ENCODE measurements at places on chromosomes 3 and 15.

- DNase-seq: no peak
Measured at GRCh38 chr3:117651246-117651645, 941.7 kb downstream of the TUSC7 start.

DNA sequence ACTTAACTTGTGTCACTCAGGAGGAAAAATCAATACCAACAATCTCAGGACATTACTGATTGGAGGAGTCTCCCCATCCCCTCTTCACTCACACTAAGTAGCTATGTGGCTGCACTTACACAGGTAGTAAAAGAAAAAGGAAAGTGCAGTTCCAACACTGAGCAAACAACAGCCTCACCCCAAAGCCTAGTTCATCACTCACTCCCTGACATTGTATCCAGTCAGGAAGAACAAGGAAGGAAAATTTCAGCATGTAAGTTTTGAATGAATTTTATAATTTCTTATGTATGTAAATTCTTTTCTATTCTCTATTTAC is 273.4 kb downstream of the IGSF11 start:
- DNase-seq: no peak

- no peak for DNase-seq
Measured at GRCh38 chr15:94400526-94401298, 169.4 kb downstream of the MCTP2 start.

DNA sequence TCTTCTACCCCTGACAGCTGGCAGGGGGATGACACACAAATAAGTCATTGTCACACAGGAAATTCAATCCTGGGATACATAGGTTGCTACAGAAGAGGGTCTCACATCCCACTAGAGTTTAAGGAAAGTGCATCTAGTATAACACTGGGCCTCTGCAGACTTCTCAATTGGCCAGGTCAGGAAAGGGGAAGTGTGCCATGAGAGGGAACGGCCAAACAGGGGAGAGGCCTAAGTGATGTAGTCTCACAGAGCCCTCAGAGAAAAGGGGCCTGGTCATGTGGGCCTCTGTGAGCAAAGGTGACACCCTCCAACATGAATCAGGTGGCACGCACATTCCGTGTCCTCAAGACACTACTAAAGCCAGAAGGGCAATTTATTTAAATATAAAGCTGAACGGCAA is 11.2 kb downstream of the ZXDC start:
- no peak for DNase-seq

DNA sequence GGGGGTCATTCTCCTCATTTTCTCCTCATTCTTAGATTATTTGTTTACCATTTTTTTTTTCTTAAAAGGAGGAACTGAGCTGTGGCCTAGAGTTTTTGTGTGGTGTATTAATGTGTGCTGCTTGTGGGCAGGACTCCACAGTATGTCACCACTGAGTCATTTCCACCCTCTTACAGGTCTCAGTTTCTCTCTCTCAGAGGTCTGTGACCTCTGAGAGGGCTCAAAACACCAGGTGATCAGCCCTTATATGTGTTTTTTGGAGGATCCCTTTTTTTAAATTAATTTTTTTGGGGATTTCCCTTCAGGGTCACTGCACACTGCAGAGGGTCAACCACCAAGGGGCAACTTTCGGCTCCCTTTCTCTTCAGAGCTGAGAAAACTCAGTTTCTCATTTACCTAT is 166.4 kb downstream of the SUCNR1 start:
- DNase-seq: no peak

GRCh38 chr3:119731560-119732343 is 28.9 kb downstream of the CFAP91 start:
- no peak for DNase-seq

DNA sequence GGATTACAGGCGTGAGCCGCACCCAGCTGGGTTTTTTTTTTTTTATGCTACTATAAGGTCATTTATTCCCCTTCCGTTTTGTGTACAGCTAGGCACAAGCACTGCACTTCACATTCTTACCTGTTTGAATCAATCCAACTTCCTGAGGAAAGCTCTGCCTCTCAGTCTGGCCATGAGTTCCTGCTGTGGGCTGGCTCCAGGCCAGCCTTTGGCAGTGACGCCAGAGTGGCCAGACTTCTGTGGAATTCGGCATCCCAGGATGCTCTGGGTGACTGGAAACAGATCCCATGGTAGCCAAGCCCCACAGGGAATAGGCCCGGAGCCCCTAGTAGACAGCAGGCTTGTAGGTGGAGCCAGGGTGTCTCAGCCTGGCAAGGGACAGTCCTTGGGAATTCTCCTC is 21.5 kb upstream of the TIMP4 start:
- DNase-seq: no peak

GRCh38 chr3:69542089-69542804 is 156.4 kb upstream of the FRMD4B start:
- no peak for DNase-seq

- no peak for DNase-seq
Measured at GRCh38 chr3:85592256-85592655, 633.5 kb downstream of the CADM2 start.

- DNase-seq: no peak
Measured at GRCh38 chr3:107600780-107601179, 78.0 kb downstream of the BBX start.

- no peak for DNase-seq
Measured at GRCh38 chr3:192340031-192340430, 387.3 kb downstream of the FGF12 start.

GRCh38 chr3:79016587-79017376 is 751.0 kb downstream of the ROBO1 start:
- no peak for DNase-seq

DNA sequence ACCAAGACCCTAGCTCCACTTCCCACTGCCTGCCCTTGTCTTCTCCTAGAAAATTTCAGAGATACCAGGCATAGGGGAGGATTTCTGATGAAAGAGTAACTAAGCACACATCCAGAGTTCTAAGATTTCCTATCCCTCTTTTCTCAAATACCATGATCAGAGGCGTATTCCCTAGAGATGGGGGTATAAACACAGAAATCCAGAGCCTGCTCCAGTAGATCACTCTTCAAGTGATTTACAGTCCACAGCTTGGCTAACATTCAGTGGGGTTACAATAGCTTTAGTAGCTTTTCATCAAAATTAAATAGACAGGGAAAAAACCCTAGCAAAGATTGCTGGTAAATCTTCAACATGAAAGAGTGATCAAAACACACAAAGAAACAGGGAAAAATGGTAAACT is 800.7 kb upstream of the GRM7 start:
- no peak for DNase-seq

DNA sequence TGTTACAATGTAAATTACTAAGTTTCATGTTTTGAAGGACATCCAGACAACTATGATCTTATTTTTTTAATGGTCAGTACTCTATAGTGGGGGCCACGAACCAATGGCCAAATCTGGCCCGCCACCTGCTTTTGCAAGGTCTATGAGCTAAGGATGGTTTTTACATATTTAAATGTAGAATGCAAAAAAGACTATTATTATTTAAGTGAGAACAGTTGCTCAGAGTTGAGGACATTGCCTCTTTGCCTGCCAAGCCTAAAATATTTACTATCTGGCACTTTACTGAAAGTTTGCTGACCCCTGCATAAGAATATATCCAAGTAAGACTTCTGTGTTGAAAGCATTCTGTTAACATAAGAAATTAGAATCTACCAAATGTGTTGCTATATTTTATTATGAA is 163.7 kb upstream of the MDFIC2 start:
- no peak for DNase-seq

- DNase-seq: no peak
Measured at GRCh38 chr15:30958219-30958618, 33.2 kb downstream of the MTMR10 start.

DNA sequence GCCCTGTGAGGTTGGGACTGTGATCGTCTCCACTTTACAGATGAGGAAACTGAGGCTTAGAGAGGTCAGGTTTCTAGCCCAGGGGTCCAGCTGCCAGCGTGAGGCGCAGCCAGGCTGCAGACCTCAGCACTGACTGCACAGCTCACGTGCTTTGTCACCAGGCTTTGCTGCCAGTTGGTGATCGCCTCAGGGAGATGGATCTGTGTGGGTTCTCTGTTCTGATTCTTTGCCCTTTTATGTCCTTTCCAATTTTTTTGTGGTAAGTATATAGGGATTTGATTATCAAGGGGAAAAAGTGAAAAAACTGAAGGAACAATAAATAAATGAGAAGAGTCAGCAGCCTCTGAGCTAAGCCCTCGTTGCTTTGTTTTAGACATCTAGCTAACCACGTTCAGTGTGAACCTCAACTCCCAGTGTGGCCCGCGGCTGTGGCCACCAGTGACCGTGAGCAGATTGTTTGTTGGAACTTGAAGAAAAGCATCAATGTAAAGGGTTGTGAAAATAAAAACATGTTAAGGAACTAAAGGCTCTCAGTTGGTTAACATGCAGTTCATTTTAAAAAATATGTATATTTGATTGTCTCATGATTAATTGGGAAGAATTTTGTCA is 117.6 kb downstream of the PDE8A start:
- DNase-seq: no peak

DNA sequence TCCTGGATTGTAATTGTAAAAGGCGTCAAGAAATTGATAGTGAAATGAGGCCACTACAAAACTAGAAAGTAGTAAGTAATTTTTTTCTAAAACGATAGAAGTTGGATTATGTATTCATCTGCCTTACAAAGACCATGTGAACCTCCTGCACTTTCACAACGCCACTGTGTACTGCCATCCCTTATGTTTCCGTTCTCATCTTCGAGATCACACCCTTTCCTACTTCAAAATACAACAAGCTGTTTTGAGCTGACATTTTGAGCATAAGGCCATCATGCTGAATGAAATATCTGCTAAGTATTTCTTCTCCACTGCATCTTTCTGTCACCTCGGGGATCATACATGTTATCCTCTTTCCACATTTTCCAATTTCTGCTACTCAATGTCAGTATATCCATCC is 885.5 kb downstream of the ROBO1 start:
- no peak for DNase-seq

GRCh38 chr3:138944929-138945708 is 1.8 kb downstream of the FOXL2 start:
- no peak for DNase-seq

- no peak for DNase-seq
Measured at GRCh38 chr3:81302045-81302444, 459.4 kb downstream of the GBE1 start.

DNA sequence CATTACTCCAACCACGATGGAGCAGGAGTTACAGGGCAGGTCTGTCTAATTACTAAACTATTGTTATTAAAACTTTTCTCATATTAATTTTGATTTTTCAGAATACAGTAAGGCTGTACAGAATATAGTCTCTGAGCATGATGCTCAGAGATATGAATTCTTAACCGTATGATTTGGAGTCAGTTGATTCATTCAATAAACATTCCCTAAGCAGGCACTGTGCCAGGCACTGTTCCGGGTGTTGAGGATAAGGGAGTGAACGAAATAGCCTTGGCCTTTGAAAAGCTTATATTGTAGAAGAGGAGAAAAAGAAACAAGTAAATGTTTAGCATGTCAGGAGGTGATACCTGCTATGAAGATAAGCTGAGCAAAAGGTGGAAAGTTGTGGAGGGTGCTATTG is 187.3 kb downstream of the KCNAB1 start:
- DNase-seq: no peak

DNA sequence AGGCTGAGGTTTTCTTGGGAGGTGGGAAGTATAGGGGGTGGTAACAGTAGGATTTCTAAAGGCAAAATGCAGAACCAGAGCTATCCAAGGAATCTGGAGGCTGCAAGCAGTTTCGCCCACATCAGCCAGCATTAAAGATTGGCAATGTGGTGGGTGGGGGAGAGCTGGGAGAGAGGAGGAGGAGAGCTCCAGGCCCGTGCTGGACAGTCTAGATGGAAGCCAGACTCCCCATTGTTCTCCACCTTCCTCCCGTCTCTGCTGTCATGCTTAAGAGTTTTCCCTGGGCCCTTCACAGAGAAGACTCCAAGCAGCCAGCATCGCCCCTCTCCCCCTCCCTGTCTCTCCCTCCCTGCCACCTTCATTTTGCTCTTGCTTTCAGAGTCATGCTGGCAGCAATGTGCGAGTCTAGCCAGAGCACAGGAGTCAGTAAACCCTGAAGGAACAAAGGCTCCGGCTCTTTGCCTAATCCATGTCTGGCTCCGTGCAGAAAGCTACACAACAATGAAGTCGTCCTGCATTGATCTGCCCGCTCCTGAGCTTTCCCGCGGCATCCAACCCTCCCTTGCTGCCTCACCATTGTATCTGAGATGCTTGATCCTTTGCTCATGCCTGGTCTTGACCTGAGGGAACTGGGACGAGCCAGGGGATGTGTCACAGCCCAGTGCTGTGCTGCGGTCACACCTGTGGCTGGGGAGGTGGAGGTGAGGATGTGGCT is 282.9 kb downstream of the NTRK3 start:
- no peak for DNase-seq

DNA sequence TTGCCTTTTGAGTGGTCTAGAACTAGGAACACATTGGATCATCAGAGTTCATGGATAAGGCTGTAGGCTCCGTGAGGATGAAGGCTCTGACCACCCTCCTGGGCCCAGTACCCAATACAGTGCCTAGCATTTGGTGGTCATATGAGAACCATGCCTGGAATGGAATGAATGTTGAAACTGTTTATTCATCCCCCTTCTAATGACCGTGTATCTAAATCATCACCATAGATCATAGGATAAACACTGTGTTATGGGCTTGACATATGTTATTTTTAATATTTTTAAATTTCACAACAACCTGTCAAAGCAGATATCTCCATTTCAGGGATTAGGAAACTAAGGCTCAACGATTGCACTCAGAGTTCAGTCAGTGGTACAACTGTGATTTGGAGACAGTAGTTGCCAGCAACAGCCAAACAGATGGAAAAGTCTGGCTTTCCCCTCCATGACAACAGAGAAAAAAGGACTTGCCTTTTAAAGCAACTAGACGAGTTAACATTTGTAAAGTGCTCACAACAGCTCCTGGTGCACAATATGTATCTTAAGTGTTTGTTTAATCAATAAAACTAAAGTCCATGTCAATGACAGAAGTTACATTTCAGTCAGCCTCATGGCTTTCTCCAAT is 89.6 kb downstream of the TMEM266 start:
- no peak for DNase-seq

- no peak for DNase-seq
Measured at GRCh38 chr3:52177701-52178042, 20.3 kb upstream of the ALAS1 start.

DNA sequence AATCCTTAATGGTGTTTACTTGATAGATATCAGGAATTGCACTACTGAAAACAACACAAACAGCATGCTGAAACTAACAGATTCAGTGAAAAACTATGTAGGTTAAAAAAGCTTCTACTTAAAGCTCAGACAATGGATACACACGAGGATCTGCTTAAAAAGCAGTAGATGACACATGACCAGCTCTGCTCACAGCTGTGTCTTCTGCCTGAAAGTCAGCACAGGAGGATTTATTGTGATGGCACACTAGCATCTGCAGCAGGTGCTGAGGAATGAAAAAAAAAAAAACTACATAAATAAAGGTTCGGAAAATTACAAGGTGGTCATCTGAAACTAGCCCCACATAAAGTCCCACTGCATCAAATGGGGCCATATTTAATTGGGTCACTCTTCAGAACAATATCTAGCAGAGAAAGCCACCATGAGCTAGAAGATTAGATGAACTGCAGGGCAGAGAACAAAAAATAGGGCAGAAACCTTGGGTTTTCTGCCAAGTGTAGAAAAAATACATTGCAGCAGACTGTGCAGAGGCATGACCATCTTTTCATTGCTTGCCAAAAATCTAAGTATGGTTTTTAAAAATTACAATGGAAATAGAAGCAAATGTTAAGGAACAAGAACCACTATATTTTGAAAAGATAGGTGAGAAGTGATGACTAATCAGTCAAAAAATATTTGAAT is 13.2 kb upstream of the GOLM2 start:
- DNase-seq: no peak
